ENCODE measurements at places on chromosomes 4 and X.

GRCh38 chrX:75327607-75328006, 53.7 kb downstream of the UPRT start:
- no peak for DNase-seq

GRCh38 chr4:134337574-134337973, 136.0 kb upstream of the PABPC4L start:
- DNase-seq = no peak

- DNase-seq = no peak
Measured at GRCh38 chr4:109469915-109470314, 36.3 kb downstream of the SEC24B start.

DNA sequence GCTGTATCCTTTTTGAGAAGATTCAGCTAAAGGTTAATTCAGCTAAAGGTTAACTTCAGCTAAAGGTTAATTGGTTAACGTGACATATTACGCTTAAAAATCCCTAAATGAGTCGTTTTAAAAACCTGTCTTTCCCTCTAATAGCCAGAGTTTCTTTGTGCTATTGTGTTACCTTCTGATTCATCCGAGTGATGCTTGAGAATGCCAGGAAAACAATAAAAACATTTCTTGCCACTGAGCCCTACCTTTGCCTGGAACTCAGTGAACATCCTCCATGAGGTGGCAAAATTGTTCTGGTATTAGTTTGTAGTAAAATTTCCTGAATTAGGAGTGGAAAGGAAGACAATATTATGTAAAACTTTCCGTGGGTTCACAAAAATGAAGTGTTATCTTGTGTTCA, 13.7 kb upstream of the TMPRSS11E start:
- DNase-seq = no peak

DNA sequence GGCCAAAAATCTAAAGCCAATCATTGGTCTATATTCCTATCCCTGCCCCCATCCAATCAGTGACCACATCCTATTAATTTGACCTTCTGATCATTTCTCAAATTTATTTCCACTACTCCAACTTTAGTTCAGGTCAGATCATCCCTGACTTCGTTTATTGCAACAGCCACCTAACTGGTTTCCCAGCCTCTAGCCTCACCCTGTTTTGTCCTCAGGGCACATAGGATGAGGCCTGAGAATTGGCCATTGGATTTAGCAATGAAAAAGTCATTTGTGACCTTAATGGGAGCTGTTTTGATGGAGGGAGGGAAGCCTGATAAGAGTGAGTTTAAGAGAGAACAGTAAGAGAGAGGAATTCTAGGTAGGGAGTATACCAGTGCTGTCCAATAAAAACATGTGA, 155.0 kb downstream of the AMMECR1 start:
- no peak for DNase-seq

DNA sequence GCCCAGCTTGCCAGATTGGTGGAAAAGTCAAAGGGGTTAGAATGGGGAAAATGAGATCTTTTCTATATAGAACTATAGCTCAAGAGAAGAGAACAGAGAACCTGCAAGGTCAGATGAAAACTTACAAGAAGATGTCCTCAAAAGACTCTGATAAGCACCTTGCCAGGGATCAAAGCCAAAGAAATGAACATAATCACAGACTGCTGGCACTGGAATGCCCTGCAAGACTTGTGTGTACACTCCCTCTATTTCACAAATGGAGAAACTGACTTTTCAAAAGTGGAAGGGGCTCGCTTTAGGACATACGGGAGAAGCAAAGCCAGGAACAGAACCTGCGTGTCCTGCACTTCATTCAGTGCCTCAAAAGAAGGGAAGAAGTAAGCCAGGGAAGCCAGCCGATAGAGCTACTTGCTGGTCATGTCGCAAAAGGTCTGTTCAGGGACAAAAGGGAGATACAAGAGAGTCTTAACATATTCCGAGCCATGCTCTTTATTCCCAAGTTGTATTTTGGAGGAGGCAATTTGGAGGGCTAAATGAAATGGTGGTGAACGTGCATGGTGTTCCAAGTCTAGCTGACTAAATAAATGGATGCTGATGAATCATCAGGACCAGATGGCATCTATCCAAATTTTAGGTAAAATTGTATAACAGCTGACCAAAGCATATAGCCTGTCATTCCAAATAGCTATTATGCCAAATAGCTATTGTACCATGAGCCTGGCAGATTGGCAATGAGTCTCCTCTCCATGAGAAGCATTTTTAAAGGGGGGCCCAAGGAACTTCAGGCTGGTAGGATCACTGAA, 175.6 kb upstream of the GPC4 start:
- no peak for DNase-seq

GRCh38 chr4:6332042-6332668, 62.5 kb downstream of the WFS1 start:
- peak; percentile 14 for DNase-seq

- DNase-seq = no peak
Measured at GRCh38 chr4:100805538-100805937, 287.7 kb upstream of the EMCN start.

- DNase-seq = no peak
Measured at GRCh38 chr4:164293203-164293602, 460.7 kb upstream of the SMIM31 start.

- DNase-seq = no peak
Measured at GRCh38 chrX:33415459-33415858, 204.1 kb upstream of the DMD start.

- DNase-seq = no peak
Measured at GRCh38 chrX:132119283-132119682, 8.5 kb downstream of the FRMD7 start.

- DNase-seq = no peak
Measured at GRCh38 chr4:178553201-178553600, 1111.0 kb upstream of the AGA start.

GRCh38 chr4:146959692-146960091, 14.0 kb upstream of the TTC29 start:
- DNase-seq = no peak

DNA sequence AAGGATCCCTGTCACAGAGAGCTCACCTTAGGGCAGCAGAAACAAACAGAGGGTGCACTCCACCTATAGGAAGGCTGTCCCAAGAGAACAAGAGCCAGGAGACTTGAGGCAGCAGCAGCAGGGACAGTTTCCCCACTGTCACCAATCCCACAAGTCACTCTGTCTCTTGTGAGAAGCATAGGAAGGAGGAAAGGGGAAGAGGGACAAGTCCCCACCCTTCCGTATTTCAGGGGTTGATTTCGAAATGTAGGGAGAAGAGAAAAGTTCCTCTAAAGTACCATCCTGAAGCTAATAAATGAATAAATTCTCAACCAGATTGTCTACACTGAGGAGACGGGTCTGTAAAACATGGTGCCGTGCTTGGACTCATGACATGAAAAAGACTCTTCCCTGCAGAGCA, 9.5 kb upstream of the TLR8 start:
- no peak for DNase-seq

DNA sequence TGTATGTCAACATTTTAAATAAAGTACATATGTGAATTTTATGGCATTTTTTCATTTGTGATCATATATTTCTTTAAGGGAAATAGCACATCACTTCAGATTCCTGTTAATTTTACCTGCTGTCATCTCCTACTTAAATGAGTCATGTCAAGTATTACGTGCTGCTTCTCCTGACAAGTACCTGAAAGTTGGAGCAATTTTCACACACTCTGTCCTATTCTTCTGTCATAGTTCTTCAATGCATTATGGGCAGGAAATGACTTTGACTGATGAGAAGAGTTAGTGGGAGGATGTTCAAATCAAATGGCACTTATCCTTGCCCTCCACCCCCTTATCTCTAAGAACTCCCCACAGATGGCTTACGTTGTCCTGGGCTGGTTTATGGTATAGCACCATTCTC, 64.2 kb upstream of the SYTL5 start:
- DNase-seq = no peak

DNA sequence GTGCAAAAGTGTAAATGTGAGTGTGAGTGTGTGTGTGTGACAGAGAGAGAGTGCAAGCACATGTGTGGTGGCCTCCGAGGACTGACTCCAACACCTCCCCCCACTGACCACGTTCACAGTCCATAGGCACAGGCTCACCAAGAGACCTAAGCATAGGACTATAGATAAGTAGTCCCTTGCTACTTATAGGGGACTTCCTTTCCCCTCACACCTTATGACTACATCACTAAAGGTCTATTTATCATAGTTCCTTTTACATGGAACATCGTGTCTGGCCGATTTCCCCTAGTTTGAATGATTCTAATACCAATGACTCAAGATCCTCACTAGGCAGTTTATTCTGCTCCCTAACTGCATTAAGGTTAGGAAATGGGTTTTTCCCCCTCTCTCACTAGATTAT, 17.8 kb downstream of the FRMPD3 start:
- no peak for DNase-seq

GRCh38 chr4:117010671-117011070, 74.7 kb downstream of the TRAM1L1 start:
- DNase-seq = no peak

DNA sequence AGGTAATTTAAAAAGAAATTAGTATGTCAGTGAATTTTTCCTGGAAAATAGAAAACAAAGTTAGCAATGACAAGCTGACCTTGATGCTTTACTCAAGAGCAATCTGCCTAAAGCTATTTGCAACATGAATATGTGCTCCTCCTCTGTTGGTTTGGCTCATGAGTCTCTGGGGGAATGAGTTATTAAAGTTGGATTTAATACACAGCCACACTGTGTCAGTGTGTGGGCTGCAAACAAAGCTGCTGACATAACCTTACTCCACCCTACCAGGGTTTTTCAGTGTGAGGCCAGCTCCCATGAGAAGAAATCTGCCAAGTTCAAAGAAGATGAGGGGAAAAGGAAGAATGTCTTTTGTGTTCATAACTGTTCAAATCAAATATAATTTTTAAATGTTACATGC, 280.5 kb downstream of the TLL1 start:
- no peak for DNase-seq

DNA sequence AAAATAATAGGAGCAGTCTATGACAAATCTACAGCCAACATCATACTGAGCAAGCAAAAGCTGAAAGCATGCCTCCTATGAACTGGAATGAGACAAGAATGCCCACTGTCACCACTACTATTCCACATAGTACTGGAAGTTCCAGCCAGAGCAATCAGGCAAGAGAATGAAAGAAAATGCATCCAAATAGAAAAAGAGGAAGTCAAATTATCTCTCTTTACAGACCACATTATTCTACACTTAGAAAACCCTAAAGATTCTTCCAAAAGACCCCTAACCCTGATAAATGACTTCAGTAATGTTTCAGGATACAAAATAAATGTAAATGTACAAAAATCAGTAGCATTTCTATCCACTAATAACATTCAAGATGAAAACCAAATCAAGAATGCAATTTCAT, 249.0 kb downstream of the STK32B start:
- DNase-seq = no peak
